SK-N-DZ (cell line): ENCODE measurements at places on chromosomes 6 and 20.

DNA sequence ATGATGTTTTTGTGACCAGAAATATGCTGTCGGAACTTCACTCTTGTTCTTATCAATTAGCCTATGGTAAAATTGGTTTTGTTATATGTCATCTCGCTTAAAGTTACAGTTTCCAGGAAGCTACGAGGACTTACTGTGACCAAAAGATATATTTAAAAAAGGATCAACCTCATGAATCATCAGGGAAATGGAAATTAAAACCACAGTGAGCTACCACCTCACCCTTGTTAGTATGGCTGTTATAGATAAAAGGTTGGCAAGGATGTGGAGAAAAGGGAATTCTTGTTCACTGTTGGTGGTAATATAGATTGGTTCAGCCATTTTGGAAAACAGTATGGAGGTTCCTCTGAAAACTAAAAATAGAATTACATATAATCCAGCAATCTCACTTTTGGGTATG, 14.3 kb upstream of the INSM1 start:
- DNase-seq: no peak

- no peak for DNase-seq
Observed at GRCh38 chr20:53872561-53873229, 197.7 kb downstream of the BCAS1 start.

DNA sequence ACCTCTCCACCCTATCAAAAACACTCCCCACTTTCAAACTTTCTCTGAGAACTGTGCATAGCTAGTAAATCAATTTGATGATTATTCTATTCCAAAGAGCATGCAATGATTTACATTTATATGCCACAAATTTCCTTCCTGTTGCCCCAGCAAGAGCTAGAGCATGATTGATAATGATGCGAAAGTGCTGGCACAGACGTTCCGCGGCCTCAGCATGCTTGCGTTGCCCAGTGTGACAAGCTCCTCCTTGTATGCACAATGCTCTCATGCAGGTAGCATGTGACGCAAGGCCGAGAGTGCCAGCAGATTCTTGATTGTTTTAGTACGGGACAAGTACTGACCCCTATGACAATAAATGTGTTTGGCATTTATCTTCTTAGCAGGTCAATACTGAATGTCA, 696.3 kb upstream of the SLC35B3 start:
- DNase-seq: peak; percentile 2

- no peak for DNase-seq
Observed at GRCh38 chr6:25346064-25346463, 66.9 kb downstream of the CARMIL1 start.

DNA sequence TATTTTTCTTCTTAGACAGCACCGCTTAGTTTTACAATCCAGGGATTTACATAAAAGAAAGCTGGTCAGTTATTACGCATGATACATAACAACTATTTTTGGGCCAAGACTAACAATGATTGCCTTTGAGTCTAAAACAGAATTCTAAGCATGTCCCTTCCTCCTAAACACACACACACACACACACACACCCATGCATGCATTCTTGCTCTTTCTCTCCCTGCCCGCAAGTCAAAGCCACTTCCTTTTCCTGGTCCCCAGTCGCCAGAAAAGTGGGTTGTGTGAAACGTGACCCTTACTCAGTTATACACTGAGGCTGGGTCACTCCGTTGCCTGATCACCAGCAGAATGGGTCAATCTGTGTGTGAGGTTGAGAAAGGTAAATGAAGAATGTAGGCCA, 31.4 kb downstream of the FYN start:
- DNase-seq: no peak

DNA sequence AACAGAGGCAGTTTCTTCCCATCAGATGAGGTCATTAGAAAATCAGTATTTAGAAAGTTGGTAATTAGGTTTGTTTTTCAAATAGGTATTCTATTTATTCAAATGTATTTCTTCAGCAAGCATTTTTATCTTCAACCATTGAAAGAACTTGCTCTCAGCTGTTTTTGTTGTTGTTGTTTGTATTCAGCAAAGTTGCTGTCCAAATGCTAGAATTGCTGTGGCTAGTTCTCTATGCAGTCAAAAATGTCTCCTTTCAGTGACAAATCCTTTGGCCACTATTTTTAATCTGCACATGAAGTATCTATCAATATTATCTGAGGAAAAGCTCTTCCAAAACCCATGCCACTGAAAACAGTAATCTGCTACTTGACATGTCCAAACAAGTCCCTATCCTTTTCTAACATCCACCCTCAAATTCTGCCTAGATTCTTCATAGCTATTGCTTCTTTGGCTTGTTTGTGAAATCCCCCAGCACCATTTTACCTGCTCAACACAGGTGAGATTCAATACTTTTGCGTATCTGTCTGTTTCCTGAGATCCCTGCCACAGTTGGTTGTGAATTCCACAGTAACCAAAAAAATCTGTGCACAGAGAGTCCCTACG, 1005.4 kb downstream of the GRIK2 start:
- DNase-seq: no peak

DNA sequence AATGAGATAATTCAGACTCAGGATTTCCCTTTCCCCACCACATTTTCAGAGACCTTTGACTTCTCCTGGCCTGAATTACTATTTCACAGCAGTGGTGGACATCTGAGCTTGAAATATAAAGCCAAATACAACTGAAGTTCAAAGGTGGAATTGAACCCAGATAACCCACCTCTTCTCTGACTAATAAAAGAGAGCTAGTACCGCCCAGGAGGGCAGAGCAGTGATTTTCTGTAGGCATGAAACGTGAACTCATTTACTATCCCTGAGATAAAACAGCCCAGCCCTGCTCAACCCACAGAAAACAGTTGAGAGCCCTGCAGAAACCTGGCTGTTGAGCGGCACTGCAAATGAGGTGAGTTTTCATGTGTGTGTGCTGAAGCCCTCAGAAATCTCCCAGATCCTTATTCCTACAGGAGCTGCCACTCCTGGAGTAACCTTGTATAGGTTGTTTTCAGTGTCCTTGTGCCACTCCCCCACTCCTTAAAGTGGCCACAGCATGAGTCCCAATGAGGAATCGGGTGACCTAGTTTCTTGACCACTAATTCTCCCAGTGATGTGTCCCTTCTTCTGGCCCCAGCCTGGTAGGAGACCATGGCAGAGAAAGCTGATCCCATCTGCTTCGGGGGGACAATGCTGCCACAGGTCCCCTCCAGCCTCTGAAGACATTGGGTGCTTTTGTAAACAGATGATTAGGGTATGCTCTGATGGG, 99.2 kb downstream of the NOL4L start:
- no peak for DNase-seq

- DNase-seq: no peak
Observed at GRCh38 chr6:25963426-25964123, 973 bp downstream of the TRIM38 start.

- DNase-seq: no peak
Observed at GRCh38 chr6:119887666-119888065, 538.1 kb upstream of the MAN1A1 start.

GRCh38 chr6:163892824-163893561, 478.5 kb downstream of the QKI start:
- DNase-seq: no peak

DNA sequence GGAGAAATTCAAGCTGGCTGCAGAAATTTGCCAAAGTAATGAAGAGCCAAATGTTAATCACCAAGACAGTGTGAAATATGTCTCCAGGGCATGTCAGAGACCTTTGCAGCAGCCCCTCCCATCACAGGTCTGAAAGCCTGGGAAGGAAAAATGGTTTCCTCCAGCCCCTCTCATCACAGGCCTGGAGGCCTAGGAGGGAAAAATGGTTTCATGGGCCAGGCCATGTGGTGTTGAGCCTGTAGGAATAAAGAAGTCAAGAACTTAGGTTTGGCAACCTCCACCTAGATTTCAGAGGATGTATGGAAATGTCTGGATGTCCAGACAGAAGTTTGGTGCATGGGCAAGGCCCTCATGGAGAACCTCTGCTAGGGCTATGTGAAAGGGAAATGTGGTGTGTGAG, 185.0 kb downstream of the SLC35F1 start:
- no peak for DNase-seq

DNA sequence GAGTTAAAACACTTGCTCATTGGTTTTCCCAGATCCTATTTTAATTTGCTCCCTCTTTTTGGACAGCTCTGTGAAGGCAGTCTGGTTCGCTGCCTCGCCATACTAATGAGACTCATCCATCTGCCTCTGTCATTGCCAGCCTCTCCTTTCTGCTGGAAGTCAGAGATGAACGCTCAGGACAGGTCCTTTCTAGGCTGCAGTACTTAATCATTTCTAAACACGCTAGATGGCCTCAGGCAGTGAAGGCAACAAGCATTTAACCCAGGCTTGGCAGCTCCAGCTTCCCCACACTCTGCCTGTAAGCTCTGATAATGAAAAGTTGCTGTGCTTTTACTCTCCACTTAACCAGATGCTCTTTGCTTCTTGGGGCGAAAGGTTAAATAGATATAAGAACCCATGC, 286.7 kb upstream of the POU3F2 start:
- peak; percentile 28 for DNase-seq

- no peak for DNase-seq
Observed at GRCh38 chr6:151101816-151102694, 137.7 kb upstream of the AKAP12 start.

- DNase-seq: no peak
Observed at GRCh38 chr20:4369798-4370124, 351.9 kb upstream of the PRND start.

DNA sequence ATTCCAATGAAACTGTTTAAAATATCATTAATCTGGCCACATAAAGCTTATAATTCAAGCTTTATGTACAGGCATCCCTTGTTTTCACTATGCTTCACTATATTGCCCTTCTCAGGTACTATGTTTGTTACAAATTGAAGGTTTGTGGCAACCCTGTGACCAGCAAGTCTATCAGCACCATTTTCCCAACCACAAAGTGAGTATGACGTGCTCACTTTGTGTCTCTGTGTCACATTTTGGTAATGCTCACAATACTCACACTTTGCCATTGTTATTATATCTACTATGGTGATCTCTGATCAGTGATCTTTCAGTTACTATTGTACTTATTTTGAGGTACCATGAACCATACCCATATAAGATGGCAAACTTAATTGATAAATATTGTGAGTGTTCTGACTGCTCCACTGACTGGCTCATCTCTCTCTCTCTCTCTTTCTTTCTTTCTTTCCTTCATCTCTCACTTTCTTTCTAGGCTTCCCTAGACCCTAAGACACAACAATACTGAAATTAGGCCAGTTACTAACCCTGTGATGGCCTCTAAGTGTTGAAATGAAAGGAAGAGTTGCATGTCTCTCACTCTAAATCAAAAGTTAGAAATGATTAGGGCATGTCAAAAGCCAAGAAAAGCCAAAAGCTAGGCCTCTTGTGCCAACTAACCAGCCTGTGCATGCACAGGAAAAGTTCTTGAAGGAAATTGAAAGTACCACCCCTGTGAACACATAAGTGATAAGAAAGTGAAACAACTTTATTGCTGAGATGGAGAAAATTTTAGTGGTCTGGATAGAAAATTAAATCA, 227.9 kb downstream of the BCAS1 start:
- DNase-seq: no peak

DNA sequence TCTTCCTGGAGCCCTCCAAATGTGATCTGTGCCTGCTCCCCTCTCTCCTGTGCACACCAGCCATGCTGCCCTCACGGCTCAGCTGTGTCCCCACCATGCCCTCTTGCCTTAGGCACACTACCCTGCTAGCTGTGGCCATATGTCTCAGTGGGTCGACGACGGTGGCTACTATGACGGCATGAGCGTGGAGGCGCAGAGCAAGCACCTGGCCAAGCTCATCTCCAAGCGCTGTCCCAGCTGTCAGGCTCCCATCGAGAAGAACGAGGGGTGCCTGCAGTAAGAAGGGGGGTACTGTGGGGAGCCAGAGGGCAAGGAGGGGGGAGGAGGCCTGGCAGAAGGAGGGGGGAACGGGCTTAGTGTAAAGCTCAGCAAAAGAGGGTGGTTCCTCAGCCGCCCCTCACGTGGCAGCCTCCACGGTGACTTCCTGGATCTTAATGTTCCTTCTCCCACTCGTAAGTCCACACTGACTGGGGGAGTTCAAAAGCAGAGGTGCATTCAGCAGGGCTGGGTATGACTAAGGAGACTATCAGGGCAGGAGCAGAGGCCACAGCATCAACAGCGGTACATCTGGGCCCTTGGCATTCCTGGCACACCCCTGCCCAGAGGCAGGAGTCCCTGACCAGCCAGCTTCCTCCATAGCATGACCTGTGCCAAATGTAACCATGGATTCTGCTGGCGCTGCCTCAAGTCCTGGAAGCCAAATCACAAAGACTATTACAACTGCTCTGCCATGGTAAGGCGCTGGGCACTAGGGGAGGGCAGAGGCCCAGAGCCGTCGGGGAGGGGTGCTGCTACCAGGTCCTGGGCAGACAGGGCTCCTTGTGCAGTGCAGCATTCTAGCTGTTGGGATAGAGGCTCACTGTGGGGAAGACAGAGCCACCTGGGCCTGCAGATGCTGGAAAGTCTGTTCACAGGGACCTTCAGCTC, 8.0 kb downstream of the DNPH1 start:
- no peak for DNase-seq

DNA sequence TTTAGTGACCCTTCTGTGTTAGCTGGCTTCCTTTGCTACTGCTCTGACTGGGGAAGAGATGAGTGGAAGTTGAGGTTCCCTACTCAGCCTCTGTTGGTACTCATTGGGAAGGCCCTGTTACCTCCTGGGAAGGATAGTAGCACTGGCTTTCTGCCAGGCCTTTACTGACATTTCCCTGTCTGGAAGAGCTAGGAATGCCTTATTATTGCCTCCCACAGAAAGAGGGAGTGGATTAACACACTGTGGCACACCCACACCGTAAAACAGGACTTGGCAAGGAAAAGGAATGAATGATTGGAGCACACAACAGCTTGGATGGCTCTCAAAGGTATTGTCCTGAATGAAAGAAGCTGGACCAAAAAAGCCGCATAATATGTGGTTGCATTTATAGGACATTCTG, 12.2 kb downstream of the ZNF831 start:
- DNase-seq: no peak

GRCh38 chr20:4729265-4729664, 7.6 kb downstream of the PRND start:
- no peak for DNase-seq

DNA sequence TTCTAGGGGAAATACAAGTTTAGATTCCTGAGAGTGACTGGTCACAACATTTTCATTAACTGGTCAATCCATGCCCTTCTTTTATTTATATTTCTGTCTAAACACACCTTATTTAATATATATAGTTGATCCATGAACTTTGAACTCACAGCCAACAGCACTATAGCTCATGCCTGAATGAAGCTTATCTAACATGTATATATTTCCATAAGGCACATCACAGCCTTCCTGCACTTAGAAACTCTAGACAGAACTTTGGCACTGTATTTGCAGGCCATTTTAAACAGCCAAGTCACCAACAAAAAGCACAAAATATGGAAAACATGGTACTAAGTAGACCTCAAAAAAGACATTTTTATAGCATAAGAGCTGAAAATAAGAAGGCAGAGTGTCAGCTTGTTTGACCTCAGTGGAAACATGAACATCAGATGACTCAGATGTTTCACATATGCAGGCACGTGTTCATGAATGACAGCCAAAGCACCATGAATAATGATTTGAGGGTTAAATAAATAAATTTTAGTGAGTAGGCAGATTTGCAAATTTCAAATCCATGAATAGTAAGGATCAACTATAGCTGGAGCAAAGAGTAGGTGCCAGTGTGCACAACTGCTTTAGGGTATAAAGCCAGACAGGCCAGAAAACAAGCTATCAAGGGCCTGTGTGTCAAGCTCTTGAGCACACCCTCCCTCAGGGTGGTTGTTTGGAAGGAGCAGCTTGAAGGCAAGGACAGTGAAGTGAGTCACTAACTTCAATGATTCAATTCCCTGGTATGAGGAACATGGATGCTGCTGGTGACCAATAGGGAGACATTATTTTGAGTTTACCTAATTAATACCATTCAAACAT, 88.9 kb upstream of the NT5E start:
- DNase-seq: no peak
